ENCODE measurements at places on chromosomes 11 and 22.
A peak's percentile ranks its signal among the peaks of the same experiment; 100 is the strongest.

DNA sequence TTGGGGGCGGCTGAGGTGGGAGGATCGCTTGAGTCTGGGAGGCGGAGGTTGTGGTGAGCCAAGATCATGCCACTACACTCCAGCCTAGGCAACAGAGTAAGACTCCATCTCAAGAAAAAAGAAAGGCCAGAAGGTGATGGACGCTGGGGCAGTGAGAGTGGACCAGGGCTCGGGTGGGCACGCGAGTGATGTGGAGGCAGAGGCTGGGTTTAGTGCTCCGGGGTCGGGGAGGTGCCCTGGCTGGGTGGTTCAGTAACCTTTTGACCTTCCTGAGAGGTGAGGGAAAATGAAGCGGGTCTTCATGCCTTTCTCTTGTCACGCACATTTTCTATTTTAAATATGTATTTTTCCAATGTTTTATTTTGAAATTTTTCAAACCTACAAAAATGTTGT is 45.1 kb downstream of the ST14 start:
- DNase-seq = no peak

GRCh38 chr11:122025757-122026156 is 90.3 kb downstream of the BLID start:
- DNase-seq = no peak

DNA sequence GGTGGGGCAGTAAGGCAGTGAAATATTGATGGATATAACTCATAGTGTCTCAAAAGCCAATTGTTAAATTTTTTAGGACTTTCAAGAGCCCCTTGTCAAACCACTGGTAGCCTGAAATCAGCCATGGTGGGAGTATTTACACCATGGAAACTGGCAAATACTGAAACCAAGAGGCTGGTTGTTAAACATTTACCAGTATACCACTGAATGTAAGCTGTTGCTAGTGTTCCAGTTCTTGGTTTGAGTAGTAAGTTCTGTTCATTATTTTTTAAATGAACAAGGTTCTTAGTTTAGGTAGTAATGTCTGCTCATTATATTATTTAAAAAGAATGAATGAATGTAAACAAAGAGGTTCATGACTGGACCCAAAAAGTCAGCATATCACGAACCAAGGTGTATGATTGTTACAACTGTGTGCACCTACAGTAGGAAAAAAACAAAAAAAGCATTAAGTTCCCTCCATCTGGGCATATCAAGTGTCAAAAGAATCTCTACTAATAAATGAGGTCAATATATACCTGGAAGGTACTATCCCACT is 4.5 kb upstream of the EIF3F start:
- no peak for DNase-seq

GRCh38 chr11:33362051-33362910 is 105.1 kb downstream of the HIPK3 start:
- peak; percentile 66 for DNase-seq

- no peak for DNase-seq
Measured at GRCh38 chr11:118448294-118448693, 12.0 kb downstream of the KMT2A start.

DNA sequence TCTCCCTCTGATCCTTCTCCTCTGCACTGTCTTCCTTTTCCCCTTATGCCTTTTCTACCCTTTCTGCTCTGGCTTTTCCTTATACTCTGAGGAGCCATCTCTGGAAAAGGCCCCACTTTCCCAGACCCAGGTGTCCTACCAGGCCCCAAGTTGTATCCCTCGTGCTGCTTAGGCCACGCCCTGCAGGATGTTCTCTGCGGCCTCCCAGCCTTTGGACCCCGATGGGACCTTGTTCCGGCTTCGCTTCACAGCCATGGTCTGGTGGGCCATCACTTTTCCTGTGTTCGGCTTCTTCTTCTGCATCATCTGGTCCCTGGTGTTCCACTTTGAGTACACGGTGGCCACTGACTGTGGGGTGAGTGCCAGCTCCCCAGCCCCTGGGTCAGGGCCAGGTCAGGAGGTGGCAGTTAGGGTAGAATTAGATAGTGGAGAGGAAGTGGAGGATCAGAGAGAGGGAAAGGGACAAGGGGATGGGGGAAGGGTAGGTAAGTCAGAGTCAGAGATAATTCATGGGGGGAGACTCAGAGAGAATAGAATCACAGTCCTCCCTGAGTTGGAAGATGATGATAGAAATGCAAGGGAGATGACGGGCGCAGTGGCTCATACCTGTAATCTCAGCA is 8.9 kb downstream of the PGAP2 start:
- DNase-seq = no peak

Measured in B cell (primary cell).